Urinary bladder (tissue), 4 donors: ENCODE measurements at places on chromosomes 3 and 15. TPM values are rescaled to one million over a fixed set of nuclear protein-coding genes. Genes with fewer than 3 reads are reported as not detected.

The ABI3BP gene
- total RNA-seq = 103 TPM

- DNase-seq = no peak
Observed at GRCh38 chr15:94453227-94453988, 222.0 kb downstream of the MCTP2 start.

- DNase-seq = no peak
Observed at GRCh38 chr15:78866803-78867202, 5.9 kb upstream of the MORF4L1 start.

GRCh38 chr3:39102504-39103323, 4.7 kb downstream of the GORASP1 start:
- no peak for DNase-seq

DNA sequence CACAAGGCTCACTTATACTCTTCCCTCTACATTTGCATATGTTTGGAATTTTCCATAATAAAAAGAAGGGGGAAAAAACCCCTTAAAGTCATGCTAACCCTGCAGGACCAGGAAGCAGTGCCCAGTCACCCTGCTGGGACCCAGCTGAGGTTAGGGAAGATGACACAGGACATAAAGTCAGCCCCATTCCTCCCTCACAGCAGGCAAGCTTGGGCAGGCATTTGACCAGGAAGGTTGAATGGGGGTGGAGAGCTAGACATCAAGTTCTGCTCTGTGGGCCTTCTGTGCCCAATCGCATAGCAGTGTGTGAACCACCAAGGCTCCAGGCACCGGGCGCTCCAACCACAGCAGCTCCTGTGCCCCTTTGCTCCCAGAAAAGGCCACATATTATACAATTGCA, 7.1 kb upstream of the HDAC11 start:
- no peak for DNase-seq
